T-cell (primary cell): ENCODE measurements at places on chromosomes 5 and 9. TPM values are rescaled to one million over a fixed set of nuclear protein-coding genes. Genes with fewer than 3 reads are reported as not detected.

The GFPT2 gene
- total RNA-seq = 2.4 TPM

The TMEM174 gene
- not detected for total RNA-seq

- DNase-seq = no peak
These were observed 189.1 kb downstream of the WDR70 start for GRCh38 chr5:37568018-37568753.

DNA sequence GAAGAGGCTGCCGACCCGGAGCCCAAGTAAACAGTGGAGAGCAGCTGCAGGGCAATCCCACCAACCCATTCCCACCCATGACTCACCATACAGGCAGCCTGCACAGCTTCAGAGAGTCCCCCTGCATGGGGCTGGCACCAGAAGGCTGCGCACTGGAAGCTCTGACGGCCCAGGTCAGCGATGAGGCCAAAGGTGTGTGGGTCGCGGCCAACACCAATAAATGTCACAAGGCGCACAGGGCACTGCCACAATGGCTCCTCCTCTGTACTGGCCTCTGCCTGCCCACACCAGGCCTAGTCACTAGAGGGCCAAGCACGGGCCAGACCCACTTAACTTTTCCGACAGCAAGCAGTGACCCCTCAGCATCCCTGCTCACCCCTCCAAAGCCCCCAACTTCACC is 3.0 kb upstream of the SRA1 start:
- no peak for DNase-seq

DNA sequence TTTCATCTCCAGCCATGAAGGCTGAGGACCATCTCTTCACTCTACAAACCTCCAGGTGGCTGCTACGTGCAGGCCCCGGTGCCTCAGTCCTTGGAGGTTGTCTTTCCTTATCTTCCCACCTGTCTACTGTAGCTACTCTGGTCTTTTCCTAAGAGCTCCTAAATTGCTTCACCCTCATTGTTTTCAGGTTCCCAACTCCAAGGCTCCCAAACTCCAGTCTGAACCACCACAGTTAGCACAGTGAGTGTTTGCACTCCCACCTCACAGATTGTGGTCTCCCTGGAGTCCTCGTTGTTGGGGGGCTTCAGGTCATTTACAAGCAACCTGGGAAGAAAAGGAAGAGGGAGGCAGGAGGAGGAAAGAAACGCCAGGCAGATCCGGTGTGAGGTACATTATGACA is 85.3 kb downstream of the NSUN2 start:
- DNase-seq = no peak

DNA sequence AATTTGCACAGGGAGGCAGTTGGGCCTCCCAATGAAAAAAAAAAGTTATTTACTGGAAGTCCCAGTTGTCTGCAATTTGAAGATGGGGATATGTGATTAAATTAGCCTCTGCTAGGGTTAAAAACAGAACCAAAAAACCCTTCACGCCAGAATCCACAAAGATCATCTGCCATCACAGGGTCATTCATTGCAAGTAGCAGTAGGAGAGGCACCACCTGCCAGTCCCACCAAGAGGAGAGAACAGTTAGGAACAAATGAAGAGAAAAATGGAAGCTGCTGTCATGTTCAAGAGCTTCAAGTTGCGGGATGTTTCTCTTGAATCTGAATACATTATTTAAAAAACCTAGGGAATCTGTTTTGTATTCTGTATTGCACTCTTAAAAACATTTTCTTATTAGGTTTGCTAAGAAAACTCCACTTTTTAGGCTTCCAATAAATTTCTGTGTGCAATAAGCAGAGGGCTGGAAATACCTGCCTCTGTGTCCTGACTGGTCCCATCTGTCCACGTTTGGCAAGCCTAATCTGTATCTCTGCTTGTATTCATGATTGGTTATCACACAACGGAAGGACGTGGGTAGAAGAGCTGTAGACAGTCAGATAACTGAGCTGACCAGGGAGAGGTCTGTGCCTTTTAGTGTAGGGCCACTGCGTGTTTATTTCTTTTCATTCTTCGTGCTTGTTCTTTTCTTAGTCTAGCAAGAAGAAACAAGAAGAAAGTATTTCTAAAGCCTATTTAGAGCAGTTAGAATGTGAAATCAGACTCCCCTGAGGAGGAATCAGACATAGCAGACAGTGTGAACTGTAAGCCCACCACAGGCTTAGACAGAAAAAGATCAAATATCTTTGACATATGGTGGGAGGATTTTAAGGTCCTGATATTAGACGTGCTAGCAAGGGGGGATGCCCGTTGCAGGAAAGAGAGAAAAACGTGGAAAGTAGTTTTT is 630.6 kb upstream of the SEMA6A start:
- DNase-seq = no peak
